ENCODE measurements at places on chromosomes 16 and 17.

DNA sequence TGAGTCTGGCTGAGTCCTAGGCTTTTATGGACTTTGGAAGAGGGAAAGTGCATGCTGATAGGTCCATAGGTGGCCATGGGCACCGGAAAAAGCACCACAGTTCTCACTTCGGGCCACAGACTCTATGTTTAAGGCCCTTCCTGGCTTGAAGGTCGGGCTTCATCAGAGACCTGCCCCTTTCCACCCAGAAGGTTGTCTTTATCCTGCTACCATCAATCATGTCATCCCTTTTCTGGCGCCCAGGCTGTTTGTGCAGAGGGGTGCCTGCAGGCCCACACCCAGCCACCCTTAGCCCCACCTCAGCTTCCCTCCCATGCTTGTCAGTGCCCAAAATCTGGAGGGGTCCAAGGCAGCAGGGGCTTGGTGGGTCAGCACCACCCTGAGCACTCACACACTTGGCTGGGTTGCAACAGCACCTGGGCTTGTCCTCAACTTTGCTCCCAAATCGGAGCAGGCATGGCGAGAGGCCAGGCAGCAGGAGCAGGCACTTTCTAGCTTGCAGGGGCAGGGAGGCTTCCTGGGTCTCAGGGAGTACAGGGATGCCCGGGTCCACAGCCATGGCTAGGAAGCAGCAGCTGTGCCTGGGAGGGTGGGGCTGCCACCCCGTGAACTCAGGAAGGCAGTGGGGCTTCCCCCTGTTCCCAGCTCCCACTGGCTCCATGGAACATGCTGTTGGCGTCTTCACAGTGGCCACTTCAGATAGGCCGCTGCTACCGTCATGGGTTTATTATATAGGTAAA, 63.8 kb upstream of the TOM1L1 start:
- no peak for DNase-seq

- no peak for DNase-seq
Measured at GRCh38 chr16:67526149-67526791, 2.4 kb upstream of the RIPOR1 start.

- no peak for DNase-seq
Measured at GRCh38 chr17:42421507-42422338, 1.3 kb downstream of the CAVIN1 start.

GRCh38 chr17:11499881-11500280, 98.4 kb upstream of the DNAH9 start:
- no peak for DNase-seq

GRCh38 chr16:53898993-53899392, 195.0 kb downstream of the FTO start:
- no peak for DNase-seq

DNA sequence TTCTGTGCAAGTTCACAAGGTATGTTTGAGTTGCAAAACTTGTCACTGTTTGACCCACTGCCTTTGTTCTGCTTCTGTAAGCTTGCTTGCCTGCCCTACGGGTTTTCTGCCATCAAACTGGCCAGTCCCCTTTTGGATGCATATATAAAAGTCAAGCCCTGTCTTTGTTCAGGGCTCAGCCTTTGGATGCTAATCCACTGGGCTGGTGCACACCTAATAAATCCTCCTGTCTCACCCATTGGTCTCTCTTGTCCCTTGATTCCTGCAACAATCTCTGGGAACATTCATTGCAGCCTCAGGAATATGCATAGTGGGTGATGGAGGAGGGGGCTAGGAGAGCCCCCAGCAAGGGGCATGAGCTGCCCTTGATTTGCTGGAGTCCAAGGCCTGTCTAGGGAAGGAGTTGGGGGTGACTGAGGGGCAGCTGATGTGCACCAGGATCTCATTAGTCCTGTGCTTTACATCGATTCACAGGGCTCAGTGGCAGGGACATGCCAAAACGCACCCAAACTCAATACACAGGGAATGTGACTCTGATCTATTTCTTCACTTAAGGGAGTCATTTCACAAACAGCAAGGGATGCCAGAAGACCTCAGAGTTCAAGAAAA, 225.4 kb upstream of the NLRP1 start:
- no peak for DNase-seq

GRCh38 chr16:78543023-78543422, 443.6 kb downstream of the WWOX start:
- no peak for DNase-seq

GRCh38 chr16:67865318-67865717, 7.5 kb upstream of the EDC4 start:
- DNase-seq, result no peak

DNA sequence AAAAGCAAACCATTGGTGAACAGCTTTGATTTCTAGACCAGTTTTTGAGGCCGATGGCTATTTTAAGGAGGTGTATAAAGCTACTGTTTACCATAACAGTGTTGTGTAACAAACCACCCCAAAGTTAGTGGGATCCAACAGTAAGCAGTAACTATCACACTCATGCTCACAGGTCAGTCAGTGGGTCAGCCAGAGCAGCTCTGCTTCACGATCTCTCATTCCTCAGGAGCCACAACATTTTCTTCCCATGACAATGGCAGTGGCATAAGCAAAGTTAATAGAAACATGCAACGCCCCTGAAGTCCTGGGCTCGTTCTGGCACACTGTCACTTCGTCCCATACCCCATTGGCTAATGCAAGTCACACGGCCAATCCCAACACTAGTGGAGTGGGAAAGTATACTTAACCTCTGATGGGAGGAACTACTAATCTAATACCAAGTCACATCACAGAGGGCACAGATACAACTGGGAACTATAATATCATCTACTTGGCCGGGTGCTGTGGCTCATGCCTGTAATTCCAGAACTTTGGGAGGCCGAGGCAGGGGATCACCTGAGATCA, 28.0 kb upstream of the B4GALNT2 start:
- DNase-seq, result no peak

DNA sequence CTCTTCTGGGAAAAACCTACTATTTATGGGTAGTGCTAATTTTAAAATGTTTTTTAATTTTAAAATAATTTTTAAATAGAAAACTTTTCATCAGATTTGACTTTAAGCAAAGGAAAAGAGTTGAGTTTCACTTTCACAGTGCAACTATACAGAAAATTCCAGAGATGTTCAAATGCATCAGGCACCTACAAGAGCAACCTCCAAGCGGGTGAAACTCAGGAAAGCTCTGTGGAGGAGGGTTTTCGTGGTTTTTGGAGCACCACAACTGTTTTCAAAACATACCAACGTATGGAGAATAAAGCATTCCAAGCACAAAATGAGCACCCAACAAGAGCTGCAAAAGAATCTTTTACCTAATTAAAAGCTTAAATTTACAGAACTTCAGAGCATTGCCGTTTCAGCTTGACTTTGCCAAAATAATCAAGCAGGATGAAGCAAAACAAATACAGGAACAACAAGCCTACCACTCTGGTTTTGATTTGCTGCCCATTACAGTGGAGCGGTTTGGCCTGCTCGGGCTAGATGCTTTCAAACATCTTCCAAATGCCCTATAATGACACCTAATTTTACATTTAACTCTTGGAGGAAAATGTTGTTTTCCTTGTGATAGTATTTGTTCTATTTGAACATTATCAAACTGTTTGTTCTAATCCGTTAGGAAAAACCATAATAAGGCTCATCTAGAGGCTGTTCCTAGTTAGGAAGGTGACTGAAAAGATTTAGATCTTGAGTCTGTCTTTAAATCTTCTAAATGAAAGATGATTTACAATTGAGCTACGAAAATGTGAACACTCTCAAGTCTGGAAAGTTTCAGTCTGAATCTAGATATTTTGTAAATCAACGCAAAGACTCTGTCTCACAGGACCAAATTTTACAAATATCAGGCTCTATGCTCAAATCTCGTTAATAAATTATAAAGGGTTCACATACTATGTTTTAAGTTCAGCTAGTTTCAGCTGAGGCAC, 34.5 kb downstream of the NACA2 start:
- no peak for DNase-seq

GRCh38 chr17:40135817-40136216, 4.5 kb upstream of the CASC3 start:
- no peak for DNase-seq

DNA sequence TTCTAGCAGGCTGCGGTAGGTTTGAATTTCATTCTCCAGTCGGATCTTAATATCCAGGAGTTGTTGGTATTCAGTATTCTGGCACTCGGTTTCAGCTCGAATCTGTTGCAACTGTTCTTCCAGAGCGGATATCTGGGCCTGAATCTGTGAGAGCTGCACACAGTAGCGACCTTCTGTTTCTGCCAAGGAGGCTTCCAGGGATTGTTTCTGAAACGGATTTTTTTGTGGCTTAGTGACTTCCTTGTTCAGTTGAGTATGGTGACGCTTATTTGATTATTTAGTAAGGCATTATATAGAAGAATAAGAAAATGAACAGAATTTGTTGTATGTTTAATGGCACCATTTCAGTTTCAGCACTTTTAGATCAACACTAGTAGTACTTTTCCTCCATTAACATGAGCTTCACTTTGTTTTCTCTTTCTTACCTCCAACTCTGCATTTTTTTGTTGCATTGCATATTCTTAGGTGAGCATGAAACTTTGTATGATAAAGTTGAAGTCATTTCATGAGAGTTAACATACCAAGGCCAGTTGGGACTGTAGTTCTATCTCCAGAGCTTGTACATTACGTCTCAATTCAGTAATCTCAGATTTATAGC, 2.8 kb downstream of the KRT10 start:
- no peak for DNase-seq

GRCh38 chr17:45645330-45645729, 138.8 kb upstream of the CRHR1 start:
- DNase-seq, result no peak

DNA sequence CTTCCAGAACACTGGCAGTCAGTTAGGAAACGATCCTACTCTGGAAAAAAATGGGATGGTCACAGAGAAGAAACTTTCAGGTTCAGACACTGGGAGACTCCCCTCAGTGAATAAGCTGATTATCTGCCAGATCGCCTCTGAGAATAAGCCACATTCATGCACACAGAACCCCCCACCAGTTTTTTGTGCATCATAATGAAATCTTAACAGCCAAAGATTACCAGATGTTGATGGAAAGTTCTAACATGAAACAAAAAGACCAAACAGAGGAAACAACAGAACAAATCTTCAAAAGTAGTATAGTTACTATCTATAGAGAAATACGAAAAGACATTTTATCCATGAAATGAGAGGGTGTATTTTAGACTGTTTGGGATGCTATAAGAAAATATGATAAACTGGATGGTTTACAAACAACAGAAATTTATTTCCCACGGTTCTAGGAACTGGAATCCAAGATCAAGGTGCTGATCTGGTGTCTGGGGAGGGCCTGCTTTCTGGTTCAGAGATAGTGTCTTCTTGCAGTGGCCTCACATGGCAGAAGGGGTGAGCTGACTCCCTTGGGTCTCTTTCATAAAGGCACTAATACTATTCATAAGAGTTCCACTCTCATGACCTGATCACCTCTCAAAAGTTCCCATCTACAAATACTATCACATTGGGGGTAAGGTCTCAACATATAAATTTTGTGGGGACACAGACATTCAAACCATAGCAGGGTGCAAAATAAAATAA, 8.0 kb upstream of the AMZ2 start:
- DNase-seq, result no peak

DNA sequence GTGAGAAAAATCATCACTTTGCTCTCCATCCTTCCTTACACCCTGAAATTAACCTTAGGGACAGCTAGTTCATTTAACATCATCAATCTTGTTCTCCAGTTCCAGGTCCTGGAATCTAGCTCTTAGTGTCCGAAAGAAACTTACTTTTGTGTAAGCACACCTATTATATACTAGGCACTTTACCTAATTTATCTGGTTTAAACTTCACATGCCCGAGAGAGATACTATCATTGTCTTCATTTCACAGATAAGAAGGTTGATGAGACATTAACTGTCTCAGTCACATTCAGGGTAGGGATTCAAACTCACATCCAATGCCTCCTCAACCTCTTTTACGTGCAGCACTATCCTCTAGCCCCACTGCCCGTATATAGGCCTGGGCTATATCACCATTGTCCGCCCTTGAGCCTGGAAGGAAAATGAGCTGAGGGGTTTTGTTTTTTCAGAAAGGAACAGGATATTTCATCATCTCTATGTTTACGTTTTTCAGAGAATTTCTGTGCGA, 501 bp upstream of the AP2B1 start:
- no peak for DNase-seq

- no peak for DNase-seq
Measured at GRCh38 chr17:7217113-7217987, 2.3 kb downstream of the DLG4 start.

DNA sequence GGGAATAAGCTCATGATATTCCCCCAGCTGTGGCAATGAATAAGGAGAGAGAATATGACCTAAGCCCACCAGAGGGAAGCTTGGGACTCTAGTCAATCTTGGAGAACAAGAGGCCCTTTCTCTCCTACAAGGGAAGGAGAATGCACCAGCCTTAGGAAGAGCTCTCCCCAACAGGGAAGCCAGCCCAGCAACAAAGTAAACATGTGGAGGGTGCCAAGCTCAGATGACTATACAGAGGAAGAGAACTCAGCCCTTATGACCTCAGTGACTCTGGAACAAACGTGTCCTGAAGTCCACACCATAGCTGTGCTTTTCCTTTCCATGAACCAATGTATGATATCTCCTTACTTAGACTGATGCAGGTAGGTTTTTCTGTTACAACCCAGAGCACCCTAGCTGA, 219.7 kb downstream of the GSG1L start:
- DNase-seq, result no peak

DNA sequence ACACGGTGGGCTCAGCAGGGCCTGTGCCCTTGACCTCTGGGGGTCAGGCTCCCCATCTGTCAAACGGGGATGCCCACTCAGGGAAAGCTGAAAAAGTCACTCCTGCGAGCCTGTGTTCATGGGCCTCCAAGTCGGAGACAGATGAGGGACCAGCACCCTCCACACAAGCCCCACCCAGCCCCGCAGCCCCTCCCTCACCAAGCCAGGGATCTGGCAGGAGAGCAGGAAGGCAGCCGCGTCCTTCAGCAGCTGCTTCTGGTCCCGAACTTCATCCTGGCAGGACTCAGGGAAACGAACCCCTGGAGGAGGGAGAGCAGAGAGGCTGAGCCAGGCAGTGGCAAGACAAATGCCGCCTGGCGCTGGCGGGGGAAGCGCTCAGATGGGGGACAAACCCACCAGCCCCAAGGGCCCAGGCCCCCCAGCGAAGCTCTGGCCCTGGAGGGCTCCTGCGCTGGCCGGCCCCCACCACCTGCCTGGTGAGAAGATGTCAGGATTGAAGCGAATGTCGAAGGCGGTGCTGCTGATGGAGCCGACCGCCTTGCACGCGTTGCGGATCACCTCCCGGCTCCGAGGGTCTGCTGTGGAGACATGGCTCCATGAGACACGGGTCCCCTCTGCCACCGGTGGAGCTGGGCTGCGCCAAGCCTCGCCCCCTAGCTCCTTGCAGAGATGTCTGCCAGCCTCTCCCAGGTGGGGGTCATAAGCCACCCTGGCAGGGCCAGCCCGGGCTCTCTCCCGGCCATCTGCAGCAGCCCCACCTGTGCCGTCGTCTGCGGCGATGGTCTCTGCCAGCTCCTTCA, 15.4 kb downstream of the CLUH start:
- no peak for DNase-seq

DNA sequence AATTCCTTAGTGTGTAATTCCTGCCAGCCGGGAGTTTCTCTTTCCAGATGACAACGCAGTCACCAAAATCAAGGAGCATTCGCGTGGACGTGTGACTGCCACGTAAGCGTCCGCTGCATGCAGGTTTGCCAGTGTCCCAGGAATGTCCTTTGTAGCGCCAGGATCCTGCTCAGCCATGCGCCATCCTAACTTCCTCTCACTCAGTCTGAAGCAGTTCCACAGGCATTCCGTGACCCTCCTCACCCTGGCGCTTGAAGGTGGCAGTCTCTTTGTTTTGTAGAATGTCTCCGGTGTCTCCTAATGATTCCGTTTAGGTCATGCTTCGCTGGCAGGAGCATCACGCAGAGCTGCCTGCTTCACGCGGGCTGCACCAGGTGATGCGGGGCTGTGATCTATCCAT, 88.6 kb downstream of the RPTOR start:
- DNase-seq, result no peak

All from NCI-H1436 treated with DMSO at 0.1 percent for 48 hours (cell line).